Kidney epithelial cell (primary cell): ENCODE measurements at places on chromosomes 5 and 9.
A peak's percentile ranks its signal among the peaks of the same experiment; 100 is the strongest.

GRCh38 chr5:74201334-74202081 lies 439.0 kb downstream of the ENC1 start:
- DNase-seq, result peak; percentile 55

DNA sequence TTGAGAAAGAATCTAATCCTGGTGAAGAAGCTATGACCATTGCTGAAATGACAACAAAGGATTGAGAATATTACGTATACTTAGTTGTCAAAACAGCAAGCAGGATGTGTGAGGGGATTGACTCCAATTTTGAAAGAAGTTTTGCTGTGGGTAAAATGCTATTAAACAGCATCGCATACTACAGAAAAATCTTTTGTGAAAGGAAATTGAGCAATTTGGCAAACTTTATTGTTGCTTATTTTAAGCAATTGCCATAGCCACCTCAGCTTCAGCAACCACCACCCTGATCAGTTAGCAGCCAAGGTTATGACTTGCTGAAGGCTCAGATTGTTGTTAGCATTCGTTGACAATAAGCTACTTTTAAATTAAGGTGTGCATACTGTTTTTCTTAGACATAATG lies 22.5 kb upstream of the ARL14EPL start:
- DNase-seq, result no peak

DNA sequence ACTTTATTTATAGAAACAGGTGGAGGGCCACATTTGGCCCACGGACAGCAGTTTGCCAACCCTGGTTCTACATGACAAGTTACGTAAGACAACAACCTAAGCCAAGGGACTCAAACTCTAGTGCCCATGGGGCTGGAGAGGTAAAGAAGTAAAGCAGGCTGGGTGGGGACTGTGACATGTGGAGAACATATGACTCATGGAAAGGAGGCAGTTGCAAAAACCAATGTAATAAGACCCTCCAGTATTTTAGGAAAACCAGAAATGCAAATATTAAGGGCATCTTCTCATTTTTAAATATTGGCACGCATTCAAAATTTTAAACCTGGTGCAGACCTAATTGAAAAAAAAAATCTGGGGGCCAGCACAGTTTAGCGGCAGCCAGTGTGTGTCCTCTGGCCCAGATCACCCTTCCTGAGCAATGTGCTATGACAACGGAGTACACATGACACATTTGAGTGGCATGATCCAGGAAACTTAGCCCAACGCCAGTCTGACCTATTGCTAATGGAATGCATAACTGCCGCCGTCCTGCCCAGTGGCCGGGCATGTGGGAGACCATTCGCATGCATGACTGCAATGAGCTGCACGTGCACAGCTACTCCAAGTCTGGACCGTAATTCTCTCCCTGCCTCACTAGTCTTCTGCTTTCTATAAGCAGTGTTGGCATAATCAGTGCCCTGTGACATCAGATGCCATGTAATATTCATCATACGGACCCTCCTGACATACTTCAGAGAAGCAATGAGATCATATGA lies 97.2 kb downstream of the SH3TC2 start:
- DNase-seq, result peak; percentile 99

GRCh38 chr9:4090491-4090890 lies 209.4 kb downstream of the GLIS3 start:
- DNase-seq, result no peak

- no peak for DNase-seq
These were observed 51.4 kb upstream of the SMAD5 start for GRCh38 chr5:136081217-136081591.

DNA sequence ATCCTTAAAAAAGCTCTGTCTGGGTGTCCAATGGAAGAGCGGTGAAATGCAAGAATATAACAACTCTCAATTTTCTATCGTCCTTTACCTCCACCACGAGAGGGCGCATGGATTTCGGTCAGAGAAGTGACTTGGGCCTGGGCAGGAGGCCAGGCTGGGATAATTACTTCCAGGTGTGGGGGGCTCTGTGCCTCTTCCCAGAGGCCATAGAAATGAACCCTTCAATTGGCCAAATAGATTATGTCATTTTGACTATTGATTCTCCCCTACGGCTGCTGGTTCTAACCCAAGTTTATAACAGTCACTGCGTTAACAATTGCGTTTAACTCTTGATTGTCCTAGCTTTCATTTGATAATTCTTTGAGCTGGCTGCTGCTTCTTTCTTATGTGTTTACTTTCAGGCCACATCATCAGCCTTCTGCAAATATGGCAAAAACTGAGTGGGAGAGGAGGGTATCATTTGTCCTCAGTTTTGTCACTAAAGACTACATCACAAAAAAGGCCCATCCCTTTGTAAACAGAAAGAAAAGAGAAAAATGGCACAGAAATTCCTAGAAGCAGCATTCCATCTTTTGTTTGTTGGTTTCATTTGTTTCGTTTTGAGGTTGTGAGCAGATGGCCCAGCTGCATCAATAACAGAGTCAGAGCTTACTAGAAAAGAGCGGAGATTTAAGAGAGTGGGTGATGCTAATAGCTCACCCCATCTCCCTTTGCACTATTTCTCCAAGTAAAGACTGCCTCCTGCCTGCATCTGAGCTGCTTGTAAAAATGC lies 45.4 kb upstream of the ZFR start:
- peak; percentile 25 for DNase-seq

DNA sequence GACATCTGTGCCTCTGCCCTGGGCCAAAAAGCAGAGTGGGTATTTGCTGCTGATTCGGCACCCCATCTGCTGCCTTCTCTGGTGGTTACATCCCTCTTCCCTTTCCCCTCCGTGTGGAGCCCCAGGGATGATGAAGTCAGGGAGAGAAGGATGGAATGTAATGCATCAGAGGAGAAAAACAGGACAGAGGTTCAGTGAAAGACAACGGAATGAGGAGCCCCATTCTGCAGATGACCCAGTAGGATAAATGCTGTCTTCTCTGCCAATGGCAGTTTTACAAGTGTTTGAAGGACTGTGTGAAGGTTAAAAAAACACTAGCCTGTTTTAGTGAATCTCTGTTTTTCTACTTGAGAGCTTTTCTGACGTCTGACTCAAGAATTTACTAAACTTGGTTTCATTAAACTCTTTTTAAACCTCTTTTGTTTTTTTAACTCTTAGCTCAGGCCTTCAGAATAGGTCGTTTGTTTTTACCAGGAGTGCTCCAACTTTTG lies 86.3 kb downstream of the NLN start:
- DNase-seq, result no peak

DNA sequence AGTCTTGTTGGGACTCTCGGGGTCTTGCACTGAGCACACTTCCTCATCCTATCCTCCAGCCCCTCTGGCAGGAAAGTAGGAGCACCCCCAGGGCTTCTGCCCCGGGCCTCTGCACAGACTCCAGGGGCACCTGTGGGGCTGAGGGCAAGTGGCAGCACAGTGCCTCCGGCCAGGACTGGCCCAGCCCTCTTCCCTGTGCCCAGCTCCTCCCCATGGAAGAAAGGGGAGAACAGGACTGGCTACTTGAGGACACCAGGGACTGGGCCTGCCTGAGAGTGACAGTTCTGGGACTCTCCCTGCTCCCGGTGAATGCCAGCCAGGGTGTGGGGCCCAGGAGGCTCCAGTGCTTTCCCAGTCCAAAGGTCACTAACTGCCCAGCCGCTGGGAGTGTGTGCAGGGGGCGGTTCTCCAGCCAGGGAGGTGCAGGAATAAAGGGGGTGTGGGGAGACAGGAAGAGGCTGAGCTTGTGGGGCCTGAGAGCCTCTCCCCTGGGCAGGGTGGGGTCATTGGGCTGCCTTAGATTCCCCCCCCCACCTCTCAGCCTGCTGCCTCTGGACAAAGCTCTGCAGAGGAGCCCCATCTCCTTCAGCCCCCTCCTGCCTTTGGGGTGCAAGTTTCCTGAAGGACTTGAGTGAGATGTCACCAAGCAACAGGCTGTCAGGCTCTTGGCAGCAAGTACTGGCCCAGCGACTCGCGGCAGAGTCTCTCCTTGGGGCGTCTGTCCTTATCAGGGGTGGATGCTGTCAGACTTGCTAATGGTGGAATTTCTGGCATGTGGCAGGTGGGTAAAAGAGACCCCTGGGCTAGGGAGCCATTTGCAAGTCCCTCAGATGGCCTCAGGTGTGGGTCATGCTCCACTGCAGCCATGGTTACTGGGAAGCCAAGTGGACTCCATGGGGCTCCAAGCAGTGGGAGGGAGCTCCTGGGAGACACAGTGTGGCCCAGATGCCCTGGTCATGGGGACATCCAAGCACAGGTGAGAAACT lies 19.1 kb upstream of the JADE2 start:
- no peak for DNase-seq

GRCh38 chr5:129027260-129027659 lies 62.0 kb downstream of the SLC27A6 start:
- DNase-seq, result no peak

DNA sequence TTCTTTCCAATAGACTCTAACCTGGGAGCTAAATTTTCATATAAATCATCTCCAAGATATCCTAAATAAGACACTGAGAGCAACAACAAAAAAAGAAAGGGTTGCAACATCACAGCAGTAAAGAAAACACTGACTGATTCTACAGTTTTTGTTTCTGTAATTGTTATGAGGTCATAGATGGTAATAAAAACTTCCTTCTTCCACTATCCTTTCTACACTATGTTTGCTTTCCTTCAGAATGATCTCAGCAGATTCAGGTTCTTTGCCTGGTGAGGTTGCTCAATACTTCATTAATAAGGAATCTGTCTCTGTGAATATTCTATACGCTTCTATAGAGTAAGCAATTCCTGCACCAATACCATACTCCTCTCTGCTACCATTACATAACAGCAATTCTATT lies 835.6 kb upstream of the GRAMD2B start:
- no peak for DNase-seq

- no peak for DNase-seq
These were observed 130.8 kb upstream of the STC2 start for GRCh38 chr5:173458828-173459609.

DNA sequence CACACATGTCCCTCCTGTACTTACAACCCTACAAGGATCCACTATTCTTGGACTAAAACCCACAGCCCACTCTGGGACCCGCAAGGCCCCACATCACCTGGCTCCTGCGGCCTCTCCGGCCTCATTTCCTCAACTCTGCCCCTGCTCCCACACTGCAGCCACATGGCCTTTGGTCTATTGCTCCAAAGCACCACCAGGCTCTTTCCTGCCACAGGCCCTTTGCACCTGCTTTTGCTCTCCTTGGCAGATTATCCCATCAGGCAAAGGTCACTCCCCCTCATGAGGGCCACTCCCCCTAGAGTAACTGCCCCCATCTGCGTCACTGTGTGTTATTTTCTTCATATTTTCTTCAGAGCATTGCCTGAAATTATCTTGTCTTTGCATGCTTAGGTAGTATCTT lies 26.1 kb upstream of the CPLX2 start:
- DNase-seq, result no peak

DNA sequence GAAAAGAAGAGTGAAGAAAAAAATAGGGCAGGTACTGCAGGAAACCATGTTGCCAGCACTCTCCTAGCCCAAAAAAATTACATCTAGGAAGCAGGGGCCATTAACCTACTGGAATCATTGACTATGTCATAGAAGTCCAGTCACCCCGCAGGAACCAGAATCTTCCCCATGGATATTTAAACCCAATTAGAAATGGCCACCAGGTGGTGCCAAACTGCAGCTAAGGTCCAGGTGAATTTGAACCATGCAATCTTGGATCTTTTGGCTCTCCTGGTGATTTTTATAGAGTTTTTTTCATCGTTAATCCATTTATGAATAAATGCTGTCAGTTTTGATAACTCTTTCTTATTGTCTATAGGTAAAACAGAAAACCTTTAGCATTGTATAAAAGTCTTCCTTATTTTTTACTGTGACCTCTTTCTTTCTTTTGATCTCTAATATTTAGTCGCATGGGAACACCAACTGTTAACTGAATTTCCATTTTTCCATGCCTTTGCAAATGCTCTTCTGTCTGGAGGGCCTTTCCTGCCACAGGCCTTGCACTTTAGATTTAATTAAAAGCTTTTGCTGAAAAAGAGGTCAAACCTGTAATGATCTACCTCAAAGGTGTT lies 147.5 kb upstream of the FGF10 start:
- DNase-seq, result no peak

- no peak for DNase-seq
These were observed 11.8 kb downstream of the S100Z start for GRCh38 chr5:76861612-76862011.

- no peak for DNase-seq
These were observed 123.6 kb downstream of the C5orf15 start for GRCh38 chr5:133844836-133845235.

GRCh38 chr5:54415896-54416601 lies 39.5 kb upstream of the HSPB3 start:
- DNase-seq, result no peak

DNA sequence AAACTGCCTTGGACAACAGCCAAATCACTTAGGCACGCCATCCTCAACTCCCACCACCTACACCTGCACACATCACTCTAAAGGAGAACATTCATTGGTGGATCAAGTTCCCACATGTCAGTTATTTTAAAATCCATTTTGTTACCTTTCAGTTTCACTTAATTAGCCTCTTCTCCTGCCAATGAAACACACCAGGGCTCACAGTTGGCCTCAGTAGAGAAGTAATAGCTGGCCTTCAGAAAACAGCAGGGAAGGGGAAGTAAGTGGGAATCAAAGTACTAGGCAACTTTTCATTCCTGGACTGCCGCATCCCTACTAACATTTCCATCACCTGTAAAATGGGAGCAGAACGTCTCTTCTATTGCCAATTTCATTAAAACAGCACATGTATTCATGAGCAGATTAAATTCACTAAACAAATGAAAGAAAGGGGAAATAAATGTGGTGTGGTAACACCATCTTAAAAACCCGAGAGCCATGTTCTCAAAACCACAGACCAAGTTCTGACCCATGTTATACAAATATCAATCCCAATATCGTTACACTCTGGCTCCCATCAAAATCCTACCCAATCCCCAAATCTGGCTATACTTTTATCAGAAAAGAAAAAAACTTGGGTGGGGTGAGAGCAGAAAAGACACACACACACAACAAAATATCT lies 1.7 kb downstream of the SIL1 start:
- no peak for DNase-seq

DNA sequence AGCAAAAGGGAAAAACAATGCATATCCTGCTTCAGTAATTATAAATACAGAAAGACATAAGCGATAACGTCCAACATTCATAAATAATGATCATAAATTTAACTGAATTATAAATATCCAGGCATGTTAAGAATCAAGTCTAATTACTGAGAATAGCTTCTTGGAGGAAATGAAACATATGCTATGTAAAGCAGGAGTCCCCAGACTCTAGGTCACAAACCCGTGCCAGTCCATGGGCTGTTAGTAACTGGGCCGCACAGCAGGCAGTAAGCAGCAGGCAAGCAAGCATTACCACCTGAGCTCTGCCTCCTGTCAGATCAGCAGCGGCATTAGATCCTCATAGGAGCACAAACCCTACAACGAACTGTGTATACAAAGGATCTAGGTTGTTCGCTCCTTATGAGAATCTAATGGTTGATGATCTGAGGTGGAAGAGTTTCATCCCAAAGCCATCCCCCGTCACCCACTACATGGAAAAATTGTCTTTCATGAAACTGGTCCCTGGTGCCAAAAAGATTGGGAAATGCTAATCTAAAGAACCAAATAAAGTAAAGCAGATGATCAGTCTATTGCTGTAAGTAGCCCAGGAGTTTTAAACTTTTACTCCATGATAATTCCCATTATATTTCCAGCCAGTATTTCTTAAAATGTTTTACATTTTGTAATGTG lies 50.4 kb downstream of the CERT1 start:
- no peak for DNase-seq

GRCh38 chr5:160291467-160291866 lies 20.9 kb downstream of the CCNJL start:
- no peak for DNase-seq

GRCh38 chr9:96027251-96028131 lies 152.0 kb downstream of the ERCC6L2 start:
- no peak for DNase-seq

- no peak for DNase-seq
These were observed 133.9 kb downstream of the GRIA1 start for GRCh38 chr5:153624451-153624765.

- DNase-seq, result no peak
These were observed 83.6 kb upstream of the BNC2 start for GRCh38 chr9:16954040-16954439.
